NCI-H187 (cell line): ENCODE measurements at places on chromosomes 6 and 20.
A peak's percentile ranks its signal among the peaks of the same experiment; 100 is the strongest.

DNA sequence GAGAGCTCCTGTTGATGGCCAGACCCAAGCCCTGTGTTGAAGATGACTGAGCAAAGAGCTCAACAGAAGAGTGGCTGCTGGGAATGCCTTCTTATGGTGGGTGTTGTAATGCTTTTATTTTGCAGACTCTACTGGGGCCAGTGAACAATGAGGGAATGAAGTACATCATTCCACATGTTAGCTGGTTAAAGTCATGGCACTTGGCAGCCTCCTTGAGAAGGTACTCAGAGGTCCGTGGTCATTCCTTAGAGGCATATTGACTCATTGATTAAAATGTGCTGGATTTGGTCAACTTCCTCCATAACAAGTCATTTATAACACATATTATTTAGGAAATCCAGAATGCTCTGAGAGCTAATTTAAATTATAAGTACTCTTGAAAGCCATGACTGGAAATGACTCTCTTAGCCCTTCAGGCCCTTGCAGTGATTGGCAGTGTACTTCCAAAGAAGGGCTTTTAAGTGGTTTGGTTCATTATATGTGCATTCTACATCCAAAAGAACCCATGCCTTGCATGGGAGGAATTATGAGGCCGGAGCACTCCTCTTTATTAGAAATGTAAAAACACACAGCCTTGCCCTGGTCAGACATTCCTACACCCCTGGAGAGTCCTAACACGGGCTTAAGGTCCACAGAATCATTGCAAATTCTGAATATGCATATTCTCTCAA lies 976.9 kb downstream of the KIF16B start:
- DNase-seq: peak; percentile 5

- DNase-seq: no peak
These were observed 13.1 kb downstream of the PRDM1 start for GRCh38 chr6:106099235-106099537.

DNA sequence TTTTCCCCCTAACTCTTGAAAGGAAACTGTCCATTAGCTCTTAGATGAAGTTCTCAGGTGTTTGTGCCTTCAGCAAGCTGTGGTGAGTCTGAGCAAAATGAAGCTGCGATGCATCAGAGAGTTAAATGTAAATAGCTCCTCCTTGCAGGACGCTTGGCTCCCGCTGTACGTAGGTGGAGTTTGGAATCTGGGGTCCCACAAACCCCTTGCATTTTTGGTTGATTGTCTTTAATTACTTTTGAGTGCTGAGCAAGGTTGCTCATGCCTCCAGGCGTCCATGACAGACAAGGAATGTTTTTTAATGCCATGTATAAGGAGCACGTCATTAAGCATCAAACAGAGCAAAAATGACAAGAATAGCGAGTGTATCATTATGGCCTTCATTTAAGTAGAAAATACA lies 300.5 kb downstream of the TFAP2C start:
- no peak for DNase-seq

DNA sequence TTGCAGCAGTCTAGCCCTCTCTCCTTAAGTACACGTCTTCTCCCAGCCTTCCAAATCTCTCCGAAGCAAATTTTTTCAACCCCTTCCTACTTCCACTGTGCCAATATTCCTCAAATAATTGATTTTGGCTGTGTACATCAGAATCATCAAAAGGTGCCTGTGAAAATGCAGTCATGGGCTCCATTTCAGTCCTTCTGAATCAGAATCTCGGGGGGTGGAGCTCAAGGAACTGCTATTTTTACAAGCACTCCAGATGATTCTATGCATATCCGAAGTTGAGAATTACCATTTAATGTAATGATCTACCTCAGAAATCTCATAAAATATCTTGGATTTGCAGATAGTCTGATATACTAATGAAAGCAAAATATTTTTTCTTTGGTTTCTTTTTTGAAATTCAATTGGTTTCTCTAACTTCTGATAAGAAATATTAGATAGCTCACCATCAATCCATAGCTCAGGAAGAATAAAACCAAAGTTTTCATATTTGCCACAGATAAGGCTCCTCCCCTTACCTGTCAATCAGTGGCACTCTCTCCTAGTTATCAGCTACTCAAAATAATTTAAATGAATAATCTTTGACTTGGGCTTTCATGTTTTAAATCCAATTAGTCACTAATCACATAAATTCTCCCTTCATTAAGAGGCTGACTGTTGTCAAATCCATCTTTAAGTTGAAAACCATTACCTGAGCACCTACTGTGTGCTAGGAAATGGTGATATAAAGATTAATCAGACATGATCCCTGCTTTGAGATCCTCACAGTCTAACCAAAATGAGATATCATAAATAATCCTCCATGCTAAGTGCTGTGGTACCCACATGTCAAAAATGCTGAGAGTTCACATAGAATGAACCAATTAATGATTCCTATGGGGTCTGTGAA lies 36.4 kb upstream of the STXBP5 start:
- DNase-seq: no peak

GRCh38 chr6:157804448-157805327 lies 18.4 kb upstream of the SNX9 start:
- DNase-seq: no peak

DNA sequence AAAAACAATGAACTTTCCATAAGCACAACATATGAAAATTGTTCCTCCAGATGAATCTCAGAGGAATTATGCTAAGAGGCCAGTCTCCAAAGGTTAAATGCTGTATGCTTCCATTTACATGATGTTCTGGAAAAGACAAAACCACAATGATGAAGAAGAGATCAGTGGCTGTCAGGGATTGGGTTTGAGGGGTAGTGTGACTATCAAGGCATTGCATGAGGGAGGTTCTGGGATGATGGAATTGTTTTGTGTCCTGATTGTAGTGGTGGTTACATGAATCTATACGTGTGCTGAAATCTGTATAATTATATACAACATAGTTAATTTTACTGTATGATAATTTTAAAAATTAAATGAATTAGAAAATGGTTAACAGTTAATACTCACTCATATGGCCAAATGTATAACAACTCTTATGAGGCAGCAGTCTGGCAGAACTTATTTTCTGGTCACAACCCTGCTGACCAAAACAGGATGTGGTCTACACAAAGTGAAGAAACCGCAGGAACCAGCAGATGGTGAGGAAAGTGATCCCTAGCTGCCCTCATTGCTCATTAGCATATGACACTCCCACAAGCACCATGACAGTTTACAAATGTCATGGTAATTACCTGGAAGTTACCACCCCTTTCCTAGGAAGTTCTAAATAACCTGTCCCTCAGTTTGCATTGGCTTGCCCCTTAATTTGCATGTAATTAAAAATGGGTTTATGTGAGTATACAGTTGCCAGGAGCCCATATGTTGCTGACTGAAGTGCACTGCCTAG lies 31.9 kb downstream of the NSFL1C start:
- DNase-seq: no peak

GRCh38 chr6:158635427-158636073 lies 9.0 kb downstream of the DYNLT1 start:
- DNase-seq: no peak
